Pulmonary artery endothelial cell (primary cell): ENCODE measurements at places on chromosomes 3 and 15. TPM values are rescaled to one million over a fixed set of nuclear protein-coding genes. Genes with fewer than 3 reads are reported as not detected.

The NIPA2 gene
- total RNA-seq, result 78.5 and 98.0 TPM in 2 replicates

The ERICH6 gene
- not detected in 2 replicates for total RNA-seq

The LEKR1 gene
- 0.13 and 0.32 TPM in 2 replicates for total RNA-seq

The CCDC50 gene
- total RNA-seq, result 202 and 221 TPM in 2 replicates

The CFAP161 gene
- 0.26 and 0.78 TPM in 2 replicates for total RNA-seq

The MST1R gene
- 0.99 and 1.0 TPM in 2 replicates for total RNA-seq

The FETUB gene
- not detected in 2 replicates for total RNA-seq

The CCDC54 gene
- not detected in 2 replicates for total RNA-seq

The CTXND1 gene
- not detected in 2 replicates for total RNA-seq

The SH2D7 gene
- total RNA-seq, result not detected in 2 replicates

The HERC2 gene
- total RNA-seq, result 62.4 and 84.9 TPM in 2 replicates

The ZNF774 gene
- total RNA-seq, result 0.92 and 1.1 TPM in 2 replicates

The MKRN3 gene
- 0.40 TPM in 1 of 2 replicates, not detected in the other for total RNA-seq

The TM4SF1 gene
- 1,009 and 1,063 TPM in 2 replicates for total RNA-seq
